ENCODE measurements at places on chromosomes 2 and 18.

- DNase-seq = no peak
Measured at GRCh38 chr2:163466331-163467250, 269.2 kb downstream of the FIGN start.

GRCh38 chr2:45178854-45179253 is 169.6 kb upstream of the SIX2 start:
- DNase-seq = no peak

GRCh38 chr2:120678926-120679325 is 56.7 kb upstream of the GLI2 start:
- DNase-seq = no peak

DNA sequence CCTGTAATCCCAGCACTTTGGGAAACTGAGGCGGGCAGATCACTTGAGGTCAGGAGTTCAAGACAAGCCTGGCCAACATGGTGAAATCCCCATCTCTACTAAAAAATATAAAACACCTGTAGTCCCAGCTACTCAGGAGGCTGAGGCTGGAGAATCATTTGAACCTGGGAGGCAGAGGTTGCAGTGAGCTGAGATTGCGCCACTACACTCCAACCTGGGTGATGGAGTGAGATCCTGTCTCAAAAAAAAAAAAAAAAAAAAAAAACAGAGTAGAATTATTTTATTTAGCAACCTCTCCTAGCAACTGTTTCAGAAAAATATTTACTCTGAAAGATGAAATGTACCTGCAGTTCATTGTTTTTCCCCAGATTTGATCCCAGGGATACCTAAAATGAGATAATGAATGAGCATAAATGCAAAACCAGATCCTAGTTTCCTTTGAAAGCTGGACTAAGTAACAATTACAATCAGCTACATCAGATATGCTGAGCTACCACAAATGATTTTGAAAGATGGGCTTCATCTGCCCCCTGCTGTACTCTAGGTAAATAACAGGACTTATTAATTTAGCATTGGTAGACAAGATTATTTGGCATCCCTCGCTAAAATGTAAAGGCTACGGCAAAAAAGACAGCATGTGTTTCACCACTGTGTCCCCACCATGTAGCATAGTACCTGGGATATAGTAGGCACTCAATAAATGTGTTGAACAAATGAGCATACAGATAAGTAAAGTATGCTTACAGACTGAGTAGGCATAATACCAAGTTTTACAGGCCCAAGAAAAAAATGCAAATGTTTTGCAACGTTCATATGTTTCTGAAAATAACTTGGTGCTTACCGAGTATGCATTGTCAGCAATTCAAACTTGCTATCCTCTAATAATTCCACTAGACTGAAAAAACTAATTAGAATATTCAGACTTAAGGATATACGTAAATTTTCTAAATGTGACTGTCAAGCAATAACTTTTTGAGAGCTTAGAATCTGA is 102.5 kb downstream of the ATL2 start:
- no peak for DNase-seq

GRCh38 chr18:4360221-4360715 is 94.8 kb downstream of the DLGAP1 start:
- no peak for DNase-seq

GRCh38 chr2:205463466-205464025 is 218.8 kb upstream of the NRP2 start:
- DNase-seq = no peak

GRCh38 chr2:172342611-172343010 is 84.8 kb upstream of the ITGA6 start:
- no peak for DNase-seq

DNA sequence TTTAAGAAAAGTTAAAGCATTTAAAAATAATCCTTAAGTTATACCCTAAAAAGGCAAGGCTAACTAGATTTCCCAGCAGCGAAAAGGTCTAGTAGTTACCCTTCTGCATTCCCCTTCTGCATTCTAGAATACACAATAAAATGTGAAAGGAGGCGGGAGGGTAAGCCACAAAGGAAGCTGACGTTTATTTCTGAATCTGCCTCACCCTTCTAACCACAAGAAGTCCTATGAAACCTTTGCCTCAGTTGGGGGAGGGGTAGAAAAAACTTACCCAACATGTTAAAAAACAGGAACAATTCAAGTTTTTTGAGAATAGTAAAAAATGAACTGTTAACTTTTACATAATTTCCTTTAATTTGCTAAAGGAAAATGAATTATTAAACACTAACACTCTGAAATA is 11.3 kb downstream of the STK17B start:
- DNase-seq = no peak
